ENCODE measurements at places on chromosomes 11 and 22.

- no peak for DNase-seq
These were observed 10.3 kb downstream of the MRPL21 start for GRCh38 chr11:68893282-68893681.

DNA sequence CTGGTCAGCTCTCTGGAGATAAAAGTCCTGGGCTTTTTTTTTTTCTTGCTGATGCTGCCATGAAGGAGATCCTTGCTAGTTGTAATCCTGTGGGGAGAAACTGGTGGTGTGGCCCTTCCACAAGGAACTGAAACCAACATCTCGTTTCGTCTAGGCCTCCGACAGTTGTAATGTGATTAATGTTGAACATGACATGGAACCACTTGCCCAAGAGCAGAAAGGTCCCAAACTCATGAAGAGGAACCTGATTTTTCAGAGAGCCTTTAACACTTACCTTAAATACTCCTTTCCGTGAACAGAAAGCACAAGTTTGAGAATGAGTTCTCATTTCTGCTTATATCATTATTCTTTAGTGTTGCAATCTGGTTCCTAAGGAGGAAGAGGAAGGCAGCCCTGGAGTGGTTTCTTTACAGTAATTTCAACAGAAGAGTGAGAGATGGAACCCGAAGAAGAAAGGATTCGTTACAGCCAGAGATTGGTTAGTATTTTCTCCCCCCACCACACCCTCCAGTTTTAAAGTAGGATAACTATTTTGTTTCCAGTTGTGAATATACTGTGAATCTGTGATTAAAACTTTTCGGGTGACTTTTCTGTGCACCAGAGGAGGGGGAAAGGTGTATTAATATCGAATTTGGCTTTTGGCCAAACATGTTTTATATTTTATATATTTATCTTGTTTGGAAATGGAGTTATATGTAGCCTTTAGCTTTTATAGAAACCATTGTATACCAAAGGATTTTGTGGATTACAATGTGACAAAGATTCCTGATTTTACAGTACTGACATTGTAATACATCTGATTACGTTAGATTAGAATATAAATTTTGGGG is 2.0 kb downstream of the KDM2A start:
- no peak for DNase-seq

- DNase-seq, result no peak
These were observed 10.9 kb downstream of the KCNJ1 start for GRCh38 chr11:128856241-128856640.

- DNase-seq, result no peak
These were observed 7.9 kb upstream of the SPON1 start for GRCh38 chr11:13954591-13954990.

- DNase-seq, result no peak
These were observed 4.4 kb upstream of the PDGFB start for GRCh38 chr22:39249086-39249704.

- no peak for DNase-seq
These were observed at the start of gene ANKRD13D for GRCh38 chr11:67289226-67289650. Gene ANKRD13D, plus strand, starts transcription at chr11:67289303. Its CDS starts 158 bp downstream, at chr11:67289461.

DNA sequence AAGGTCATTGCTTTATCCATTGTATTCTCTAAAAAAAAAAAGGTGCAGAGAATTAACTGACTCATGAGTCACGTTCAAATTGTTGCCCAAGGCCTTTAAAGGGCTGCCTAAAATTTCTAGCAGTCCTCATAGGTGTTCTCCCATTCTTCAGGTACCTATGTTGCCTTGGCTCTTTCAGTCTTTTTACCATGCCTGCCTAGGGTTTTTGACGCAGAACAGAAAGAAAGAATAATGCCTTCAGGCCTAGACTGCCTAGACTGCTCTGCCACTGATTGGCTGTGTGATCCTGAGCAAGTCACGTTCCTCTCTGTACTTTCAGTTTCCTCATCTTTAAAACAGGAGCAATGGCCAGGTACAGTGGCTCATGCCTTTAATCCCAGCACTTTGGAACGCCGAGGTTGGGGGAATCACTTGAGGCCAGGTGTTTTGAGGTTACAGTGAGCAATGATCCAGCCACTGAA is 21.5 kb downstream of the CTSC start:
- DNase-seq, result no peak

- no peak for DNase-seq
These were observed 459.6 kb downstream of the TBC1D22A start for GRCh38 chr22:47221840-47222615.

DNA sequence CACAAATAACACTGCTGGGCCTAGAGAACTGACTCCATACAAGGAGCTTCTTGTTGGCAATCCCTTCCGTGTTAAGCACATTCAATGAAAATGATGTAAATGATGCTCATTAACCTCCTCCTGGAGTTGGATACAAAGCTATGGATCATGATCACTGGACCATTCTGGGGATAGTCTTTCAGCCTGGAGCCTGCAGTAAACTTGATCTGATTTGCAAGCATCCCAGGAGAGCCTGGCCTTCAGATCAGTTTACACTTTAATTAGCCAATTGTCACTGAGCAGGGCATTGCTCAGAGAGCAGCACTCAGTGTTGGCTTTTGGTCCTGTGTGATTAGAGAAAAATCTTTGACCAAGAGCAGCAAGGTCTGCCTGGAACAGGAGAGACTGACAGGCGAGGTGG is 45.6 kb downstream of the ARFGAP3 start:
- no peak for DNase-seq

- no peak for DNase-seq
These were observed 69.8 kb downstream of the PRR5L start for GRCh38 chr11:36365907-36366306.

DNA sequence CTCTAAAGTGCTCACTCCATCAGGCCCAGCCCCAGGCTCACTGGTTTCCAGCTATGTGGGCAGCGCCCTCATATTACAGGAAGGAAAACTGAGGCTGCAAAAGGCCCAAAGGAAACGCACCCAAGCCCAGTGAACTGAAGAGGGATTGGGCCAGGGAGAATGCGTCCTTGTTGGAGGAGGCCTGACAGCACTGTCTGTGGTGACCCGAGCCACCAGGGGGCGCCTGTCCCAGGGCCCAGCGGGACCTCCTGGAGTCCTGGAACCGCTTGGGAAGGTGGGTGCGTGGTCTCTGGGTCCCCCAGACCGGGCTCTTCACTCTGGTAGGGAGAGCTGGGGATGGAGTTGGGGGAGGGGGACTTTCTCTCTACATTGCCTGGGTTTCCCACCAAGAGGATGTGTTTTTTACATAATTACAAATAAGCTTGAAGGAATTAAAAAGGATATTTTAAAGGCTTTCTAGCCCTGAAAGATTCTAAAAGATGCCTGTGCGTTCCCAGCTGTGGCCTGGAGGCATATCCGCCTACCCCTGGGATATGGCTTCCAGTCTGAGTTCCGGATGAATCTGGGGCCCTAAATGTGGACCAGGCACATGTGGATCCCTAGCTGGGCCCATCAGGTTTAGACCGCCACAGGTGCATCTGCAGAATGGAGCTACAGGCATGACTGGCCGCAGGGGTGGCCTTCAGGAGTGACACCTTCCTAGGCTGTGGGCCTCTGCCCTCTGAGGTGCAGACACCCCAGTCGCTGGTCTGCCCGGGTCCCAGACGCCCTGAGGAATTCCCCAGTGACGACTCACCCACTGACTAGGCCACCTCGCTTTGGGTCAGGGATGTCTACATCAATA is 4.2 kb downstream of the SPI1 start:
- DNase-seq, result peak; percentile 65

GRCh38 chr11:115764176-115764575 is 260.0 kb upstream of the CADM1 start:
- no peak for DNase-seq

DNA sequence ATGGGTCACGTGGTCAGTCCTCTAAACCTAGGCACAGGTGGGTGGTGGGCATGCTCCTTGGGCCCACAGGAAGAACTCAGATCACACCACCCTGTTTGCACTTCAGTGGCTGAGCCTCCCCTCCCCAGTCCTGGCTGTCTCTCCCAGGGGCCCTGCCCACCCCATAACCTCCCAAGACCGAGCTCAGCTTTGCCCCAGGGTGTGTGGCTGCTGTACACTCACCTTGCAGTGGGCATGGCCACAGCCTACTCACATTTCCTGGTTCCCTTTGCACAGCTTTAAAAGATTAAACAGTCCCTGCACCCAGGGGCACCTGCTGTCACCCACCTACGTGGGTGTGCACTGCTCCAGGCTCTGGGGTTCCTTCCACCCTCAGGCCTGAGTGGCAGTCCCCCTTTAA is 13.8 kb downstream of the TRIOBP start:
- no peak for DNase-seq

GRCh38 chr11:123718063-123718462 is 23.4 kb downstream of the ZNF202 start:
- DNase-seq, result no peak

DNA sequence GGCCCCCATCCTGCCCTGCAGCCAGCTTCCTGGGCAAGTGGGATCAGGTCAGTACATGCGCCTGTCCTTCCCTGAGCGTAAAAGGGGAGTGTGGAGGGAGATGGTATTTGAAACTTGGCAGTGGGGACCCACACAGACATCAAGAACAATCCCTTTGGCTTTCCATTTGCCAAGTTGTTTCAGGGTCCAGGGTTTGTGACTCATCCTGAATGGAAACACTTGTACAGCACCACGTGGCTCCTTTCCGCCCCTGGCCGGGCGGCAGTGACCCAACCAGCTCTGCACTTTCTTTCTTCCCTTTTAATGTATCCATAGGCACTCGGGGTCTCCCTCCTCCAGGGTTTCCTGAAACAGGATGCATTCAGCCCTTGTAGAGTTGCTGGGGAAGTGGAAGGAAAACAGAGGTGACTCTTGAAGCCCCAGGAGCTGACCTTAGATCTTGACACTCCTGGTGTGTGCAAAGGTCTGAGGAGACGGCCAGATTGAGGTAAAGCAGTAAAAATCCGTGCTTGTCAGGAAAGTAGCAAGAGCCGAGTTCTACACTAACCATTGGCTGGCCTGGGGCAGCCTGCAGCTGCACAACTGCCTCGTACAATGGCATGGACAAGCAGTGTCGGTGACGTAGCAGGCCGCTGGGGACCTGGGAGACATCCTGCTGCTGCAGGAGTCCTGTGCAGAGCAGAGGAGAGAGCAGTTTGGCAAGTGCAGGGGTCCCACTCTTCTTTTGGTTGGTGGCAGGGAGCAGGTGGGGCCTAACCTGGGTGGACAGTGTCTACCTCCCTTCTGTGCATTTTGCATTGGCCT is 189.8 kb downstream of the SNX19 start:
- no peak for DNase-seq

- DNase-seq, result no peak
These were observed 105.7 kb upstream of the LUZP2 start for GRCh38 chr11:24391167-24391566.

- no peak for DNase-seq
These were observed 29.6 kb upstream of the ALX4 start for GRCh38 chr11:44339530-44339883.

DNA sequence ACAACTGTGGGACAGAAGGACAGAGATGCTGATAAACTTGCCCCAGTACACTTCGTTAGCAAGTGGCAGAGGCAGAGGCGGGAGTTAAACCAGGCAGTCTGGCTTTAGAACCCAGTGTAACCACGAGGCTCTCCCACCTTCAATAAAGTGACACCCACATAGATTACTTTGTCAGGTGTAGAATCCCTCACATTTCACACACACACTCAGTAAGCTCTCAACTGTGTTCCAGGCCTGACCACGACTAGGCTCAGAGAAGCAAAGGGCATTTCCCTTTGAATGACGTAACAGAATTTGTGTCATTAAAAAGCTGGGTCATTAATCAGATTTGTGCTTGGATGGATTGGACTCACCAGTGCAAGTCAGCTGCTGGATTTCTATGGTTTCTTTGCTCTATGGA is 118.3 kb upstream of the RCN1 start:
- no peak for DNase-seq

DNA sequence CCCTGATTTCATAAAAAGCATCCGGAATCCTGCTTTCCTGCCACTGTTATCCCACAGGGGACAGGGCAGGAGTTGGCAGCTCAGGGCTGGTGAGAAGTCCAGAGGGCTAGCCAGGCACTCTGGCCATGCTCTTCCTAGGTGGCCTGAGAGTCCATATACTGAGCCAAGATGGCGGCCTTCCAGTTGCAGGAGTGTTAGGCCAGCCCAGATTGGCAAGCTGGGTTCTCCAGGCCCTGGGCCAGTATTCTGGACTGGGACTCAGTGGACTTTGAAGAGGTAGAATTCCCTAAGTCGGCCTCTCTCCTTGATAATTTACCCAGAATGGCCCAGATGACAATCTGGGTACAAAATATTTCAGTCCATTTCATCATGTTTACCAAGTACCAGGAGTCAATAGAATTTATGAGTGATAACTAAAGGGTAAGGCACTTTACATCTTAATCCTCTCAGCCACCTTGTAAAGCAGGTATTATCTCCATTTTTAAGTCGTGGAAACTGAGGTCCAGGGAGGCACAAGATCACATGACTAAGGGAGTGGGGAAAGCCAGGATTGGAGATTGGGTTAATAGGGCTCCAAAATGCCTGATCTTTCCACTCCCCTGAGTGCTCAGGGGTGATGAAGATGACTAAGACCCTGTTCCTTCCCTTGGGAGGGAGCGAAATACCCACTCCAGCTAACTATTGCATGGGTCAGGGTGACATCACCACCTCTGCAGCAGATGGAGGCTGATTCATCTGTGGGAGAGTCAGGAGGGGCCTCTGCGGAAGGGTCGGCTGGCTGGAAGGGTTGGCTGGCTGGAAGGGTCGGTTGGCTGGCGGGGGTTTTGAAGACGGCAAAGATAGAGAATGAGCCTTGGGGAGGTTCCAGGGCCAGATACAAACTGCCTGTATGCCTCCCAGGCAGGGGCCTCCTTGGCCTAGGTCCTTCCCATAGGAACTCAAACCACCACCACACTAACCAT is 1.2 kb upstream of the MICALL1 start:
- no peak for DNase-seq

GRCh38 chr11:83691451-83691950 is 405.3 kb upstream of the CCDC90B start:
- DNase-seq, result no peak

DNA sequence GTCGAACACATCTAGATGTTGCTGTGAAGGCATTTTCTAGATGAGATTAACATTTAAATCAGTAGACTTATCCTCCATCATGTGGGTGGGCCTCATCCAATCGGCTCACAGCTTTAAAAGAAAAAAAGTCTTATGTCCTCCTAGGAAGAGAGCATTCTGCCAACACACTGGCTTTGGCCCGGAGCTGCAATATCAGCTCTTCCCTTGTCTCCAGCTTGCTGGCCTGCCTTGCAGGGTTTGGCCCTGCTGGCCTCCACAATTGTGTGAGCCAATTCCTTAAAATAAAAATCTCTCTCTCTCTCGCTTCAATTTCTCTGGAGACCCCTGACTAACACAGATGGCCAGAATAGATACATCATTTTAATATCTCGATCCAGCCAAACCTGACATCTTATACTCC is 13.1 kb upstream of the ABCC8 start:
- no peak for DNase-seq

- no peak for DNase-seq
These were observed 66.4 kb downstream of the SGSM3 start for GRCh38 chr22:40436505-40437431.

- DNase-seq, result no peak
These were observed 8.5 kb upstream of the XBP1 start for GRCh38 chr22:28808716-28809355.
